ENCODE measurements at places on chromosomes 5 and 9.

GRCh38 chr5:133866160-133866902 lies 102.1 kb downstream of the C5orf15 start:
- no peak for DNase-seq

- no peak for DNase-seq
Measured at GRCh38 chr5:2761921-2762488, 10.5 kb upstream of the IRX2 start.

GRCh38 chr9:17725399-17726010 lies 146.6 kb downstream of the SH3GL2 start:
- no peak for DNase-seq

GRCh38 chr5:15718421-15719179 lies 218.6 kb downstream of the FBXL7 start:
- no peak for DNase-seq

DNA sequence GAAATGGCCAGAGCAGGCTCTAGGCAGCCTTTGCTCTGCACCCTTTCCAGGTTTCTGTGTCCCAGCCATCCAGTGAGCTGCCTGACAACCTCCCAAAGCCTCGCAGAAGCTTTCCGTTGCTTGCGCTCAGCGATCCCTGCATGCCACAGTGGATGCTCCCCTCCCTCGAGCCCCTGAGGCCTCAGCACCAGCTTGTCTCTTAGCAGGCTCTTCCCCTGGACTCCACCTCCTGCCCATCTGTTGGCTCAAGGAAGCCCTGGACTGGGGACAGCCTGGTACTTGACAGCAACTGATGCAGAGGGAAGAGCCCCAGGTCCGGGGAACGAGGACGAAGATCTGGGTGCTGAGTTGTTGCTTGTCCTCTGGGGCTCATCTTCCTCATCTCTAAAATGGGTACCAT lies 23.2 kb downstream of the TSPAN17 start:
- DNase-seq: no peak

DNA sequence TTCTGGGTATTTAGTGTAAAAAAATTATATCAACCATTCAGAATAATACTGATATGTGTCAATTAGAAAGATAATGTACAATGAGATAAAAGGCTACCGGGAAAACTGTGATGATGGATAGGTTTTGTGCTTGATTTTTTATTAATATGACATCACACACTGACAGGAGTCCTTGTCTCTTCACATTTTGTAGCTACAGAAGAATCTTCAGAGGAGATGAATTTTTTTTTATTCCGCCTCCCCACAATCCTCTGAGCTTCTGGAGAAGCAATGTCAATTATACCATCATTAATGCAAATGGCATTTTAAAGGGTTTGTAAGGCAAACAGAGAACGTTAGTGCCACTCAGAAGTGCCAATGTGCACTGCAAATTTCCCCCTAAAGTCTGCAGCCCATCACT lies 131.7 kb upstream of the CCNG1 start:
- no peak for DNase-seq

GRCh38 chr9:6938447-6938846 lies 180.7 kb downstream of the KDM4C start:
- DNase-seq: no peak

DNA sequence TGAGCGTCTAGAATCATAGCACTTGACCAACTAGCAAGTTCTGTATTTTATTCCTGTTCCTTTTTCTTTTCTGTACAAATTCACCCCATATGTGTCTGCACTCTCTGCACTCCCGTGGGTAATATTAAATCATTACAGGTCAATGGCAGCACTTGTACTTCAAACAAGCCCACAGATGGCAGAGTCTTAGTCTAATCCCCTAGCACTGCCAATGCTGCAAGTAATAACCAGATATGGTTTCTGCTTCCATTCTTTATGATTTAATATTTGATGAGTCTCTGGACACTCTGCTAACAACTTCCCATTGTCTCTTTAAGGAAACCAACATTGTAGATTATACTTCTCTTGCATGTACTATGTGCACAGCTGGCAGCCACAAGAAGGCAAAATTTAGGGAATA lies 343.8 kb upstream of the CHD1 start:
- DNase-seq: no peak

- DNase-seq: no peak
Measured at GRCh38 chr9:3415906-3416305, 109.9 kb downstream of the RFX3 start.

DNA sequence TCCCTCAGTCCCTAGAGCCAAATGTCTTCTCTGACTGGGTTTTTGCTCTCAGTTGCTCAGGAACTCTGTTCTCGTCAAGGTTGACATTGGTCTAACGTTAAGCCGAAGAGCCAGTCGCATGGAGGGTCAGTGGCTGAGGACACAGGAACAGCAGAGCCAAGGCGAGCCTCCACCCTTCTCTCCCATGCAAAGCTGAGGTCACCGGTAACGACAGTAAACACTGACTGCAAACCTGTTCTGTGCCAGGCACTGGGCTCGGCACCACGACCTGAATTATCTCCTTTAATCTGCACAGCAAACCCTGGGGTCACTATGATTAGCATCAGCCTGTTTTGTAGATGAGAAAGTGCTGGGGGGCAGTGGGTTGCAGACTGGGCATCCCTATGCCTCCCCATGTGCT lies 171.0 kb downstream of the COL23A1 start:
- no peak for DNase-seq

GRCh38 chr5:91383956-91384300 lies 811 bp upstream of the ARRDC3 start:
- peak; percentile 25 for DNase-seq

GRCh38 chr9:136541709-136542108 lies 4.1 kb downstream of the NOTCH1 start:
- no peak for DNase-seq

DNA sequence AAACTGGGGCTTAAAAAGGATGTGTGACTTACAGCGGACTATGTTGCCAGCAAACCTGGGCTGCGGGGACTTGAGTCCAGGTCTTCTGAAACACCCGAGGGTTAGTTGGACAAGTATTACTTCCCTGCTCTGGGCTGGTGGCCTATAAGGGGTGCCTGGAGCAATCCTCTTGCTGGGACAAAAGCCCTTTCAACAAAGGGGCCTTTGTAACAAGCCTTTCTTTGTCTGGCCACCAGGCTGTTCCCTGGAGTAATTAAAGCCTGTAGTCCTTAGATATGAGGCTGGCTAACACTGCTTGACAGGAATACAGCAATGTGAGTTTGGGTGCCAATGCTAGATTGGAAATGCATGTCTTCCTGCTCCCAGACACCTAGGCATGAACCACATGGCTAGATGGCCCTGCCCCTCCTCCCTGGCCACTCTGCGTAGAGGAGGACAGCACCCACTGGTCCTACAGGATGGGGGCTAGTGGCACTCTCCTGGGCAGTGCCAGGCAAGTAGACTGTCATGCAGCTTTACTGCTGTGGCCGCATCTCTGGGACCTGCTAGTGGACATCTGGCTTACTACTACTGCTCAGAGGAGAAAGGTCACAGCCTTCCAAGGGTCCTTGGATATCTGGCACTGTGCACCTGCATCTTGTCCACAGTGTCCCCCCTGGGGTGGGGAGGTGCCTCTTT lies 343.1 kb downstream of the ZSWIM6 start:
- no peak for DNase-seq

DNA sequence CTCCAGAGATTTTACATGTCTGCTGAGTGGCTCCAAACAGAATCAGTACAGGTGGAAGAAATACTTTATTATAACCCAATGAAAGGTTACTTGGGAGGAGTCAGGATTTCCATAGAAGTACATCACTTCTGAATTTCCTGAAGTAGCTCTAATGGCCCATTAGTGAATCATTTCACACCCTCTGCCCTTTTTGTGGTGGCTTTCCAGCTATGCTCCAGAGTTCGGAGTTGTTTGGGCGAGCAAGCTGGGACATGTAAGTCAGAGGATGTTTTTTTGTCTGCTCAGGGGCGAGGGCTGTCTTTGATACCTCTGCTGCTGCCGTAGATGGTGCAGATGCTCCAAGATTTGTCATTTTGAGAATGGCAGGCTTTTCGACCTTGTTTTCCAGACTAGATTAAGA lies 226.1 kb downstream of the GOLPH3 start:
- DNase-seq: no peak

- no peak for DNase-seq
Measured at GRCh38 chr9:2798423-2798822, 45.5 kb downstream of the PUM3 start.

- DNase-seq: no peak
Measured at GRCh38 chr5:73352649-73353230, 95.8 kb downstream of the FOXD1 start.

DNA sequence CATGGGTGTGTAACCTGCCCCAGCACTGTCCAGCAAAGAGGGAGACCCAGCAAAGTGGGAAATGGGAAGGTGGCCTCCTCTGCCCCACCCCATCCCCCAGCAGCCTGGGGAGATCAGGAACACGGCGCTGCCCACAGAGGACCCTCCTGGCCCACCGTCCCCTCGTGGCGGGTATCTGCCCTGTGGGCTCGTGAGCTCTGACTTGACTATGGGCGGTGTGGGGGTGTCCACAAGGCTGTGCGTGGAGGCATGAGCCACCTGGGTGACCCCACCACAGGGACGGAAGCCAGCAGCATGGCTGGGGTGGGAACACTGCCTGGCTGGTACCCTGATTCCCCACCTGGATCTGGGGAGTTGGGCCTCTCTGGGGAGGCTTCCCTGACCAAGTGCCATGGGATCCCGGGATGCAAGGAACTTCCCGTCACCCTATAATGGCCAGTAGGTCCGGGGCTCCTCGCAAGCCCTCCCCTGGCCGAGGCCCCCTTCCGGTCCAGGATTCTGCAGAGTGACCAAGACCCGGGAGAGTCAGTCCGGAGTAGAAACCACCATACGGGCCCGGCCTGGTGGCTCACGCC lies 29.3 kb upstream of the SLC6A19 start:
- DNase-seq: no peak

DNA sequence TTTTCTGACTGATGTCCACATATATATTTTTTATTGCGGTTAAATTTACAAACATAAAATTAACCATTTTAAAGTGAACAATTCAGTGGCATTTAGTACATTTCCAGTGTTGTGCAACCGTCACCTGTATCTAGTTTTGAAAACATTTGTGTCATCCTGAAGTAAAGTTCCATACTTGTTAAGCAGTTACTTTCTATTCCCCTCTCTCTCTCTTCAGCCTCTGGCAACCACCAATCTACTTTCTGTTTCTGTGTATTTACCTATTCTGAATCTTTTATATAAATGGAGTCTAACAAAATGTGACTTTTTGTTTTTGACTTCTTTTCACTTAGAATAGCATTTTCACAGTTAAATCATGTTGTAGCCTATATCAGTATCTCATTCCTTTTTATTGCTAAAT lies 480.1 kb upstream of the SMARCA2 start:
- DNase-seq: no peak

DNA sequence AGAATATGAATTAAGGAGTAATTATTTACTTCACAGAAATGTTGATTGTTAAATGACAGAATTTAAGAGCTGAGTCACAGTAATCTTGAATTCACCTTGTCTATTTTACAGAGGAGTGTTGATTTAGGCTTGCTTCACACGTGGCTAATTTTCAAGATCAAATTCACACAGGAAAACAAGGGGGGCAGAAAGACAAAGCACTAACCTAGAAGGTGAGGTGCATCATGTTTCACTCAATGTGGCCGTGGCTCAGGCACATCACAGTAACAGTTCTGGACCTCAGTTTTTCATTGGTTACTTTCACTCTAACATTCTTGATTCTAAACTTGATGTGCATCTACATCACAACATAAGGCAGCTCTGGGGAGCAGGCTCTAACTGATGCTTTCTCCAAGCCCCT lies 69.6 kb upstream of the GNAQ start:
- no peak for DNase-seq

GRCh38 chr9:68507130-68507805 lies 33.4 kb downstream of the TMEM252 start:
- DNase-seq: no peak

- no peak for DNase-seq
Measured at GRCh38 chr5:117102591-117102990, 528.0 kb upstream of the SEMA6A start.

GRCh38 chr9:79912318-79913070 lies 340.7 kb downstream of the TLE4 start:
- DNase-seq: no peak

DNA sequence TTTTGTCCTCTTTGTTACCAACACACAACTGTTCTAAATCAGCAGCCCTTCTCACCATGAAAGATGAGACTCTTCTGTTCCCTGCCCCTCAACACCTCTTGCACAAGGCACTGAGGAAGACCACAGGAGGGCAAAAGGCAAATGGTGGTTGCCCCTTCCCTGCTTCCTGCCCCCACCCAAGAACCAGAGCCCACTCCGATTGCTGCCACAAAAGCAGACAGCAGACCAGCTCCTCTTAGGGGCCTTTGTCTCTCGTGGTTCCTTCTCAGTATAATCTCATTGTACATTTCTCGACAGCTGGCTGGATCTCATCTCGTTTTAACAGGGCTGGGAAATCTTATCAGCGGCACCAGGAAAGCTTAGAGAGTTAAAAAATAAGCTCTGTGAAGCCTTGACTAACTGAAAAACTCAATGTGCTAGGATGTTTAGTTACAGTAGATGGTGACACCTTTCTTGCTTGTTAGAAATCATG lies 1.1 kb downstream of the MVB12B start:
- DNase-seq: no peak

- no peak for DNase-seq
Measured at GRCh38 chr5:5716665-5717064, 294.2 kb downstream of the ICE1 start.

DNA sequence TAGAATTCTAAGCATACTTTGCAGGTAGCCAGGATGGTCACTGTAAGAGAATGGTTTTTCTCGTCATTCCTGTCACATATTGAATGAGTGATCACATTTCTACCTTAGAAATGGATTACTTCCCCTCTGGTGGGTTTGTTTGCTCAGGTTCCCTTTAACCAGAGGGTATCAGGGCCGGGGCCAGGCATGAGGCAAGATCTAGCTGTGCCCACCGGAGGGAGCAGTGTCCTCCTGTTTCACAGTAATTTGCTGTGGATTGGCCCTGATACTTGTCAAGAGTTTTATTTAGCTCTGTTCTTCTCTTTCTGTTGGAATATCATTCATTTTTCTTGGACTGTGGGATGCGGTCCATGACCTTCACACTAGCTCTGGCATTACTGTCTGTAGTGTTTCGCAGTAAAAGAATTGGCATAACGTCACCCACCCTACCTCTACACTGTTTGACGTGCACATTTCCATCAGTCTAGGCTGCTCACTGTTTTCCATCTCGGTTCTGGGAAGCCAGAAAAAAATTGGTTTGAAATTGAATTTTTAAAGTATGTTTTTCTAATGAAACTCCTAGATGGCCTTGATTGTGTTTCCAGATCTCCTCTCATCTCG lies 42.4 kb upstream of the ZBED3 start:
- no peak for DNase-seq

DNA sequence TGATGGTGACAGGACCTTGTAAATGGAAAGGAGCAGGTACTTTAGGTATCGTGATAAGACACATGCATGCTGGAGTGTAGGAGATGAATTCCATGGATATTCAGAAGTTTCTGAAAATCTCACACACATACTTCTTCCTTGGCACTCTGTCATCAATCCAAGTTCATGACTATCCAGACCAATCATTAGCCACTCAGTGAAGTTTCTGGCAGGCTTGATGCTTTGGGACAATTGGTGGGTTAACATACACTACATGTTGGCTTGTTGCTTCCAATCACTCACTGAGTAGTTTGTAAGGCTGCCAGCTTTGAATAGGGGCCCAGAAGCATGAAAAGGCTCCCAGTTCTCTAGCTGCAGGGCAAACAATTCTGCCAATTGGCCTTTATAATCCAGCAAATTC lies 147.6 kb downstream of the CEMIP2 start:
- DNase-seq: no peak

Data from GM12878 (cell line).